GM06990 (cell line): ENCODE measurements at places on chromosomes 3 and 15.

DNA sequence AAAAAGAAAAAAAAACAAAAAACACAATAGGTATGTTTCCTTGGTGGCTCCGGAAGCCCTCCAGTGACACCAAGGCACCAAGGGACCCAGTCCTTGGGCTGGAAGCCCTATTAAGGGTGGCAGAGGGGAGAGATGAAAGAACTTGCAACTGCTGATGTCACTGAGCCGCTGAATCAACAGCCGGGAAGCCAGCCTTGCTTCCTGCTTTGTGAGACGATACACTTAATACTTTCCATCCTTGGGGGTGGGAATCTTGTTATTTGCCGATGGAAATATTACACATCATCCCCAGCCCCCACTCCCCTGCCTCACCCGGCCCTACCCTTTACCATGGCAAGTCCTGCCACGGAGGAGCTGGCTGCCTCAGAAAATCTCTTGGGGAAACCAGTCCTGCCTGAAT lies 5.6 kb upstream of the ISLR2 start:
- DNase-seq: no peak

DNA sequence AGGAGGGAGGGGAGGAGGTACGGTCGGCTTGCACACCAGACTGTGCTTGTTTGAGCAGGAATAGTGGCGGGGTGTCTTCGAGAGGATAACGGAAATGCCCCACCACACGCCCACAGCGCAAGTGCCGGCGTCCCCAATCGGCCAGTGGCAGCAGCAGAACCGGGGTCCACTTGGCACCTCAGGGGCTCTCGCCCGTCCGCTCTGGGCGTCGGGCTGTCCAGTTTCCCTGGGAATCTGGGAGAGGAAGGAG lies 53.7 kb downstream of the CCDC54 start:
- no peak for DNase-seq

- no peak for DNase-seq
Measured at GRCh38 chr3:85081191-85081906, 122.6 kb downstream of the CADM2 start.

DNA sequence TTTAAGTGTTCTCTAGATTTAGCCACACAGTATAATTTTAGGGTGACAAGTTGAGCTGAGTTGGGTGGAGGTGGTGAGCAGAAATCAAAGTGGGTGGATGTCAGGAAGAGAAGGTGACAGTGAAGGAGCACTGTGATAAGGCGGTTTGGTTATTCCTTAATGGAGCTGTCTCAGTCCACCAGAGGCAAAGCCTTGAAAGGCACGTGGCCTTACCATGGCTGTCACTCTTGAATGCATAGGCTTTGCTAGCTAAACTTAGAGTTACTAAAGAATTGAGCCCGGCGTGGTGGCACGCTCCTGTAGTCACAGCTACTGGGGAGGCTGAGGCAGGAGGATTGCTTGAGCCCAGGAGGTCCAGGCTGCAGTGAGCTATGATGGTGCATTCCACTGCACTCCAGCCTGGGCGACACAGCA lies 560 bp upstream of the TTLL13 start:
- no peak for DNase-seq

- DNase-seq: no peak
Measured at GRCh38 chr15:20348900-20349773, 192.5 kb downstream of the GOLGA6L6 start.

- no peak for DNase-seq
Measured at GRCh38 chr3:20222274-20222673, 36.3 kb upstream of the SGO1 start.
